ENCODE measurements at places on chromosomes 1 and 21. TPM values are rescaled to one million over a fixed set of nuclear protein-coding genes. Genes with fewer than 3 reads are reported as not detected.

RNU1-1 gene
- 1,159 TPM for total RNA-seq

ACOT11 gene
- 82.5 TPM for total RNA-seq

ADAMTS1 gene
- total RNA-seq = 26.8 TPM

GRCh38 chr1:109388884-109389637 is 8.7 kb downstream of the SORT1 start:
- DNase-seq = no peak

GRCh38 chr1:215056584-215056983 is 26.0 kb upstream of the KCNK2 start:
- DNase-seq = no peak

DNA sequence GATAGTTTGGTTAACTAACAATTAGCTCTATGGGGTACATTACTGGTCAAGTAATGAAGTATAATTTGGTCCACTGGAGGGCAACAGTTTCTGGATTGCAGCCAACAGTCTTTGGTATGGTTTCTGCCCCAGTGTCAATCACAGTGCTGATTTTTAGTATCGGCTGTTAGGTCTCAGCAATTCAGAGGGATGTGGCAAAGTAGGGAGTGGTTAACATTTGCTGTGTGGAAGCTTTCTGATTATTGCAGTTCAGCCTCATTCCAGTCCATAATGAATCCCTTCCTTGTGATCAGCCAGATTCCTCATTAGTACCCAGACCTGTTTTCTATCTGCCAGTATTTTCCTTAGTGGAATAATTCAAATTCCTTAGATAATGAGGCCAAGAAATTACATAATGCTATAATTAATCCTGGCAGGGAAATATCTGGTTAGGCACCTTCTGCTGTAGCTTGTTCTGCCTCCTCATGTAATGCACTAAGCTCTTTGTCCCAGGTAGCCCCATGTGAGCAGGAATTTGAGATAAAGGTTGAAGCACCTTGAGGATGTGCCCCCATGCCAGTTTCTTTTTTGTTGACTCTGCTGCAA is 14.0 kb downstream of the F3 start:
- no peak for DNase-seq

DNA sequence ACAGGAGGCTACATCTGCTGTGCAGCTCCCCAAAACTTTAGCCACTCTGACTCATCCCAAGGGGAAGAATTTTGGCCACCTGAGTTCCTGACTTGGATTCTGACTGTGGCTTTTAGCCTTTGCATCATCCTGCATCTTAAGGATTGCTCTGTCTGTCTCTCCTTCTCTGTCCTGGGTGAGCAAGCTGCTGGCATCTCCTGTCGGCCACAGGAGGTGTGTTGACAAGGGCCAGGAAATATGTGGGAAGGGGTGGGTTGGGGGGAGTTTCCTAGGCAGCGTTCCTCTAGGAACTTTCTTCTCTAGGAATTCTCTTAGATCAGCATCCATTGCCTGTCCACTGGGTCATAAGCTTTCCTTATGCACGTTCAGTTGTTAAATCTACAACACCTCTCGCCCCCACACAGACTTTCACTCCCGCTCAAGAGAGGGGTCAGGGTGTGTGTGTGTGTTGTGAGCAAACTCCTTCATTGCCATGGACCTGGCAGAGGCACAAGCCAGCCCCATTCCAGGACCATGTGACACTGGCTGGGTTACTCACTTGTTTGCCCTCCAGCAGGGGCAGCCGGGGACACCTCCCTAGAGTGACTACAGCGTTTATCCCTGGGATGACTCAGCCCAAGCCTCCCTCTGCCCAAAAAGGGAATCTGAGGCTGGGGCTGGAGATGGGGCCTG is 145.0 kb upstream of the DUSP10 start:
- DNase-seq = peak; percentile 25

- DNase-seq = no peak
Observed at GRCh38 chr1:27233667-27234048, 774 bp upstream of the WDTC1 start.

GRCh38 chr1:32724678-32725614 is 22.4 kb upstream of the SYNC start:
- DNase-seq = peak; percentile 71

DNA sequence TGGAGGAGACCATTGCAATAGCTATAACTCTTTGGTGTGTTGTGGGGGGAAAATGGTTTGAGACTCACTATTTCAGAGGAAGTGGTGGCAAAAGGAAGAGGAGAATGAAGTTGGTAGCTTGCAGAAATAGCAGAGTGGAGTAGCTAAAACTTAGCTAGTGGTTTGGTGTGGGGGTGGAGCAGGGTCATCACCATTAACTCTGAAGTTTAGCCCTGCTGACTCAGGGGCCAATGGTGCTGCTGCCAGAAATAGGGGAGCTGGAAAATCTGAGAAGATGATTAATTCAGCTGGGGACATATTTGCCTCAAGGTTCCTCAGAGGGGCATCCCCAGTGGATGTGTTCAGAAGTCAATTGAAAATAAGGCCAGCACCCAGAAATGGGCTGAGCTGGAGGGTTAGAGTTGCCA is 65.4 kb downstream of the RUNX1 start:
- no peak for DNase-seq

BATF3 gene
- 0.74 TPM for total RNA-seq

ZNF326 gene
- 24.6 TPM for total RNA-seq

DNA sequence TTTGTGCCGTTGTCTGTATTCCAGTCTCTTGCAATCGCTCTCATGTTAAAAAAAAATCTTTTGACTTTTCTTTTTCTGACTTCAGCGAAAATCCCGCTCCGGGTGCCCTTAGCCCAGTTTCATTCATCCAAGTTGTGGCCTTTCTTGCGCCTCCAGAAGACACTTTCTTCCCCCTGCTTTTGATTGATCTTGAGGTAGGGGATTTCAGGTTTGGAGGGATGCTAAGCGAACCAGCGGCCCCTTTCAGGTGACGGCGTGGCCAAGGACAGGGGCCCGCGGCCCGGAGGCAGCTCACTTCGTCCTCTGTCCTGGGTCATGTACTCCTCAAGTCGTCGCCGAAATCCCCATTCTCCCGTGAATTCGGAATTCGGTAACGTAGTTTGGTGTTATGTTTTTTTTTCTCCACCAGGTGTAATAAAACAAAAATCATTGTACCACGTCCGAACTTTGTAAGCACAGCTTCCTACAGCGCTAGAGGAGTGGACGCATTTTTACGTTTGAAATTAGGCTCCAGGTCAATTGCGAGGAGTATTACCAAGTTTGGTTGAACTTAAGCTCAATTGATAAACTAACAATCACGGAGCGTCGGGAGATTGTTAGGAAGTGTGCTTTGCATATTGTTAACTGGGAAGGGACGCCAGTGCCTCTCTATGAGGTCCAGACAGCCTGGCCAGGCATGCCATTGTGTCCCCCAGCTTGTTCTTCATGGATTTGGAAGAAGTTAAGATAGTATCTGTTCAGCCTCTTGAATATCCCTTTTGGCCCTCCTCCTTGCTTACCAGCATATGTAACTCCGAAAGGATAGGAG is 1.1 kb downstream of the MRPS6 start:
- DNase-seq = peak; percentile 42

GRCh38 chr1:227112538-227112937 is 172.4 kb downstream of the COQ8A start:
- DNase-seq = no peak

- no peak for DNase-seq
Observed at GRCh38 chr1:63621698-63622097, 28.5 kb downstream of the PGM1 start.

DNA sequence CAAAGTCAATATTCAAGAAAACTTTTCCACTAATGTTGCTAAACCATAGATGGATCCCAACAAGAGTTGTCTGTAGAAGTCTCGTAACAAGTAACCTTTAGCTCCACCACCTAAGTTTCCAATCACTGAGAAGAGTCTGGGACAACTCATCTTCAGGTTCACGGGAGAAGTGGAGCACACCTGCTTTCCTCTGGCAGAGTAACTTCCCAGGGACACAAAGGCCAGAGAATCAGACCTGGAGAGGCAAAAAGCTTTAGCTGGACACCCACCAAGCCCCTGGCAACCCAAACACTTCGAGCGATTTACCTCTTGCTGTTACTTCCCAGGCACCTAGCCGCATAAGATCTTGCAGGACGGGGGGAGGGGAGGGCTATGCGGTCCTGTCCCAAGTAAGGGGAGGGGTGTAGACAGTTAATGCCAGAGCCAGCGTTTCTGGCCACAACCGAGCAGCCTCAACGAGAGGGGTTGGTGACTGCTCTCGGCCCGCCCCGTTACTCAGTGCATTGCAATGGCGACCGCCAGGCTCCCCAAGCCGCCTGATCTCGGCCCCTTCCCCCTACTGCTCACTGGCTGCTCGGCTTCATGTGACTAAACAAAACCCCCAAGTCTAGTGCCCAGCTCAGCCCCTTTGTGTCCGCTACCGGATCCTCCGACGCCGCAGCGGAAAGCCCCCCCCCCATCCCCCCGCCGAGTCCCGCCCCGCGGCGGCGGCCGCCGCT is 709 bp downstream of the ZNF644 start:
- peak; percentile 76 for DNase-seq

DNA sequence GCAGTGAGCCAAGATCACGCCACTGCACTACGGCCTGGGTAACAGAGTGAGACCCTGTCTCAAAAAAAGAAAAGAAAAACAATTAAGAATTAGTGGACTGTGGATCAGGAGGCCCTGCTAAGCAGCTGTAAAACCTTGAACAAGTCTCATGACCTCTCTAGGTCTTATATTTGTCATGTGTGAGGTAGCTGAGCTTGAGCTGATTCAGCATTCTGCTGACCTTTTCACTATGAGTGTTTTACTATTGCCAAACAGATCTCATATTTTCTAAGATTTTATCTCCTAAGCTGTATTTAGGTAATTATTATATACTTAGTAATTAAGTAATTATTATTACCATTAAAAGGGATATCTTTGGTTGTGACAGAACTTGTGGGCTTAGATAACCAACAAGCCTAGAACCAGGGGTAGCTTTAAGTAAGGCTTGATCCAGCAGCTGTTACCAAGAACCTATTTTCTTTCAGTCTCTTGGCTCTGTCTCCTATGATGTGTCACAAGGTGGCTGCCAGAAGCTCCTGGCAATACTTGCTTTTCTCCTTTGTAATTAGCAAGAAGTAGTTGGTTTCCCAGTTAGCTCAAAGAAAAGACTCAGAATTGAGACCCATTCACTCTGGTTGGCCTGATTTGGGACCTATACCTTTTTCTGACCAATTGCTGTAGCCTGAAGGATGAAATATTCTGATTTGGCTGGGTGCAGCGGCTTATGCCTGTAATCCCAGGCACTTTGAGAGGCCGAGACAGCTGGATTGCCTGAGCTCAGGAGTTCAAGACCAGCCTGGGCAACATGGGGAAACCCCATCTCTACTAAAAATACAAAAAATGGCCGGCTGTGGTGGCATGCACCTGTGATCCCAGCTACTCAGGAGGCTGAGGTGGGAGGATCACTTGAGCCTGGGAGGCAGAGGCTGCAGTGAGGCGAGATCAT is 8.5 kb upstream of the ZC3H12A start:
- DNase-seq = no peak

EFNA3 gene
- total RNA-seq = 21.4 TPM

- DNase-seq = no peak
Observed at GRCh38 chr1:228903434-228904071, 168.3 kb downstream of the RHOU start.

DNA sequence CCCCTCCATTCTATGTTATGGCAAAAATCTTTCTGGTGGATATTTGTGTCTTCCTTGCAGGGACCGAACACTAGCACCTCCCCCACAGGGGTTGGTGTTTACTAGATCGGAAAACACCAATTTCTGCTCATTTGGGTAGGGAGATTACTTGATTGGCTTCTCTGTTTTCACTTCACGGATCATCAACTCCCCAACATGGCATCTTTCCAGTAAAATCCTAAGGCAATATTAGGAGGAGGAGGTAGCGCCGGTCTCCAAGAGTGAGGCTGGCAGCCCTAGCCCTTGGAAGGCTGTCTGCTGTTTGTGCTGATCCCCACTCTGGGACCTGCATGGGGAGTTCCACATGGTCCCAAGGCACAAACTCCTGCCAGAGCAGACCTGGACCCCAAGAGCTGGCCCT is 12.2 kb downstream of the VASH2 start:
- no peak for DNase-seq

ILDR2 gene
- total RNA-seq = 0.62 TPM

GRCh38 chr21:22679207-22679606 is 1681.0 kb downstream of the NCAM2 start:
- no peak for DNase-seq

TNFRSF18 gene
- total RNA-seq = 1.7 TPM

- DNase-seq = no peak
Observed at GRCh38 chr1:191870490-191870889, 287.8 kb upstream of the RGS18 start.
